Pancreas (tissue), 10 donors: ENCODE measurements at places on chromosomes 6 and 20.

DNA sequence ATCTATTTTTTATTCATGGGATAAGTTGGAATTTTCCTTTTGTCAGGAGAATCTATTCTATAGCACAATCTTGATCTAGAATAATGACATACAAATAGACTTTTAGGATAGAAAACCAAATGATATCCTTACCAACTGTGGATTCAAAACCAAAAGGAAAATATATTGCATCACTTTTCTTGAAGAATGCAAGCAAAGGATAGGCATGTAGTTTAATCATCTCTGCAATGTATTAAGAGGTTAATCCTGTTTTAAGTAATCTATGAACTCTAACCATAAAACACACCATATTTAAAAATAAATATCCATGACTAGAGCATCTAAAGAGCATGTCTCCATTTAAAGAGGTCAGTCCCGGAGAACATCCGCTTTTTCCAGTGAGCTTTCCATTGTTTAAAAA, 106.7 kb upstream of the CNKSR3 start:
- no peak for DNase-seq

DNA sequence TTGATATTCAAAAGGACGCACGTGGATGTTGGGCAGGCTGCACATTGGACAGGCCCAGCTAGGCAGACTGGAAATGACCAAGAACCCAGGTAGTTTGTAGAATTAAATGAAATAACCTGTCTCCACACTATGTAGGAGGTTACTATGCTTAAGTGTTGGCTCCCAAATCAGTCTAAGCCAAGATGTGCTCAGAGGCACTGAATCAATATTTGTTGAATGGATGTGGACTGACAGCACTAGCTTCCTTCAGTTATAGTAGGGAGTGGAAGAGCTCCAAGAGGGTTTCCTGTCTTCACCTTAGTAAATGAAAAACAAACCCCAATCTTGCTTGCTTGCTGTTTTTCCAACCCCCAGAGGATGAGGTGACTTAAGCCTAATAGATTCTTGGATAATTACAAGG, 180.5 kb downstream of the JARID2 start:
- DNase-seq: no peak

GRCh38 chr6:99348288-99349170, 945 bp downstream of the FAXC start:
- no peak for DNase-seq

- DNase-seq: no peak
These were observed 34.7 kb downstream of the MAN1A1 start for GRCh38 chr6:119314885-119315272.

DNA sequence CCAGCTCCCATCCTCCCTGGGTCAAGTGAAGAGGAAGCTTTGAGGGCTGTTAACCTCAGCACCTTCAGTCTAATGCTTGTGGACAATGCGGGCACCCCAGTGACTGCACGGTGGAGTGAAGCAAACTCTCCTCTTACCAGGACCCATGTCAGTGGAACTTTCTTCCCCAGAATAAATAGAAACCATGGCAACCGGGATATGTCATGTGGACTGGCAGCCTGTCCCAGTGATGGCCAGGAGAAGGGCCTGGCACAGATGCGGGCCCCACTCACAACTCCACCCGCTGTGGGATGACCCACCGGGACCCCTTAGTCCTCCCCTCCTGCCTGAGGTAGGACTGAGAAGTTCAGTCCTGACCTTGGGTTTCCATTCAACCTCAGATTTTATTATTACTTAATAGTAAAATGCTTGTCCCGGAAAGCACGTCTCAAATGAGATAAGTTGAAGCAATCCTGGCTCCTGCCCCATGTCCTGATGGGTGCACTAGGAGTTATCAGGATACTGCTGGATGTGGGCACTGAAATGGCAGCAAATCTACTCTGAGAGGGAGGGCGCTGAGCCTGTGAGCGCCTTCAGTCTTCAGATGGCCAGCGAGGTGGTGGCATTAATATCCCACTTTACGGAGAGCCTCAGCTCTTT, 23.5 kb downstream of the TOX2 start:
- DNase-seq: no peak

DNA sequence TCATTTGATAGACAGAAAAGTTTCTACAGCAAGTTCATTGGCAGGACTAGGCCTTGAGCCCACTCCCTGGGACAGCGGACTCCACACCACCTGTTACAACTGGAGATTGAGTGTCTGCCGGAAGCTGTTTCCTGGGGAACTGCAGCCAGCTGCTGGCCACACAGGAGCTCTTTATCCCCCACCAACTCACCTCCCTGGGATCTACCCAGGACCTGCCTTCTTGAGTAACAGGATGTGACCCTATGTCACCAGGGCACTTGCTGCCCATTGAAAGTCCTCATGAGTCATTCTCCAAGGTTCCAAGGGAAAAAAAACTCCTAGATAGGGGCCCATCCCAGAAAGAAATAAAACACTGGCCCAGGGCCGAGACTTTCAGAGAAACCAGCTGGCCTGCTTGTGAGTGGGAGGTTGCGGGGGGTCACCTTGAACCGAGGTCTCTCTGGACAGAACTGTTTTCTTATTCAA, 37.4 kb upstream of the SLC9A8 start:
- peak; percentile 59 for DNase-seq

DNA sequence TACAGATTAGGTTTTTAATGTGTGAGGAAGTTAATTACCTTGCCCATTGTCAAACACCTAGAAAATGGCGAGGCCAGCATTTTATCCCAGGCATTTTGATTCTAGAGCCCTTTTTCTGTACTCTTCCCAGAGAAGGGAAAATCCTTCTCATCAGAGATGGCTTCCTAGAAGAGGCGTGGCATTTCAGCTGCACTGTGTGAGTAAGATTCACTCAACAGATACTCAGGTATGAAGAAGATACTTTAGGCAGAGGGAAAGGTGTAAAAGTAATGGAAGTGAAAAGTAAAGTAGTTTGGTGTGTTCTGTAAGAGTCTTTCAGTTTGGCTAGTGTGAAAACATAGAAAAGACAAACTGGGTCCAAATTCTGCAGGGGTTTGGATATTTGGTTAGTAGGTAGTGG, 113.8 kb downstream of the MAP3K4 start:
- no peak for DNase-seq

DNA sequence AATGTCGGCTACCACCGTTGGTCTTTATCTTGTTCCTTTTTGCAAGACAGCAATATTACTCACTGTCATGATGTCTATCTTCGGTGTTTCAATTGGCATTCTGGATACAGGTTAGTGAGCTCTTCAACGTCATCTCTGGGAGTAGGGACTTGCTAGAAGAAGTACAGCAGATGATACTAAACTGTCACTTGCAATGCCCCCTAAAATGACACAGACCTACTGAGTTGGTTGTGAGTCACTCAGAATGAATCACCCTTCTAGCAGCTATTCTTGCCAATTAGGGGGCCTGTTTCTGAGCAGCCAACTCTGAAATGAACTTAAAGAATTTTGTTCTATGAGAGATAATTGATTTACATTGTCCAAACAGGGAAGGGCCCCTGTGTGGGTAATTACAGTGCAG, 176.5 kb downstream of the SLC16A10 start:
- no peak for DNase-seq

DNA sequence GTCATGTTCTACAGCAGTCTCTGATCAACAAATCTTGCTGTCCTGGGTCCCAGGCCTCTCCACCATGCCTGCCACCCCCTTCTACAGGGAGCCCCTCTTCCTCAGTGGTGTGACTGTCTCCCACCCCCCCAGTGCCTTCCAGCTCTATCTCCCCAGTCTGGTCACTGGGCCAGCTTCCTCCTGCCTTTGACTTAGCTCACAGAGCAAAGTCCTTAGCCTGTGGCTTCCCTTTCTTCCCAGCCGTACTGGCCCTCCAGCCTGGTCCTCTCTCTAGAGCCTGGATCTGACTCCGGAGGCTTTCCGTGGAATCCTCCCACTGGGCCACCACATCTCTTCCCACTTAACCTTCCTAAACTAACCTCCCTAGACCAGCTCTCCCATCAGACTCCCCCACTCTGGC, 17.0 kb downstream of the MAPK13 start:
- no peak for DNase-seq

GRCh38 chr6:91720324-91720723, 1133.5 kb upstream of the MAP3K7 start:
- no peak for DNase-seq

DNA sequence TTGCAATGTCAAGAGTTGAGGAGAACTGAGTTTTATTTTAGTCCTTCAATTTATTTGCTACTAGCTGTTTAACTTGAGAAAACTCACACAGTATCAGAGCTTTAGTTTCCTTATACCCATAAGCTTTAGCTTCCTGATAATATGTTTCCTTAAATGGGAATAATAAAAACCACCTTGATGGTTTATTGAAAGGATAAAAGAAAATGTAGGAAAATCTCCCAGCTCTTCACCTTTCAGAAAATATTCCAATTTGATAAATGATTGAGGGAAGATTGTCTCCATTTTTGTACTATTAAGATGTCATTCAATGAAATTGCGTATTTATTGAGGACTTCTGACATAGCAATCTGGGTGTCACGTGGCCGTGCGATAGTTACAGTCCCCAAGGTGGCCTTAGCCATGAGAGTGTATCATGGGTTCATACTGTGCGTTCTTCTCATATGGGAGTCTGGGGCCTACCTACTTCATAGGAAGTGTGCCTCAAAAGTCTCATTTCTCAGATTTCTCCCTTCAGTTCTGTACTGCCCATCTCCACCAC, 296.3 kb upstream of the BMP2 start:
- no peak for DNase-seq

DNA sequence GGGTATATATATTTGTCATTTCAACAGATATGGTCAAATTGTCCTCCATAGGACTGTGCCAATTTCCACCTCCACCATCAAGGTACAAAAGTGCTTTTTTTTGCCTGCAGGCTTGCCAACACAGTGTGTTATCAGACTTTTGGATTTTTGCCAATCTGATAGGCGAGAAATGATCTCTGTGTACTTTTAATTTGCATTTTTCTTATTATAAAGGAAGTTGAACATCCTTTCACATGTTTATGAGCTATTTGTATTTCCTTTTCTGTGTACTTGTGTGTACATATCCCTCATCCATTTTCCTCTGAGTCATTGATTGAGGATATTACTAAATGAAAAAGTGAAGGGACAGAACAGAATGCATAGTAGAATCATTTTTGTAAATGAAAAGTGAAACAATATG, 39.0 kb upstream of the PTPN1 start:
- DNase-seq: no peak

DNA sequence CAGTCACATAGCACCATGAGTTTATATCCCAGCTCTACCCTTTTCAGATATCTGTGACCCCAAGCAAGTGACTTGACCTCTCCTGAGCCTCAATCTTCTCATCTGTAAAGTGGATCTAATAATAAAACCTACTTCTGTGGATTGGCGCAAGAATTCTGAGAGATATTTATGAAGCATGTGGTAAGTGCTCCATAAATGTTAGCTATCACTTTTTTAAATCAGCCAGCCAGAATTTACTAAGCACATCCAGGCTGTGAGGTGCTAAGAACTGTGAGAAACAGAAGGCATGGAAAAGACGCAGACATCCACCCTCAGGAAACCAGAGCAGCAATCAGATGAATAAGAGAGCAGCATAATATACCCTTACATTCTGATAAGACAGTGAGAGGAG, 862 bp downstream of the C20orf96 start:
- no peak for DNase-seq

- DNase-seq: no peak
These were observed 570.9 kb downstream of the CDH26 start for GRCh38 chr20:60529149-60529548.
